ENCODE measurements at places on chromosomes 16 and 17.

DNA sequence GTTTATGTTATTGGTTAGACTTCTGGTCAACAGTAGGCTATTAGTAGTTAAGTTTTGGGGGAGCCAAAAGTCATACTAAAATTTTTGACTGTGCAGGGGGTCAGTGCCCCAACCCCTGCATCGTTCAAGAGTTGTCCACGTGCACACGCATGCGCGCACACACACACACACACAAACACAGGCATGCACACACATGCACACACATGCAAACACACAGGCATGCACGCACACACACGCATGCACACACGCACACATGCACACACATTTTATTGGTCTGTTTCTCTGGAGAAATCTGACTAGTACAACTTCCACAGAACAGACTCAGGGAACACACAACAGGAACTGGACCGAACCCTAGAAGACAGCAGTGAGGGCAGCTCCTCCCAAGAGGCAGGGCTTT is 24.4 kb upstream of the USP10 start:
- no peak for DNase-seq

DNA sequence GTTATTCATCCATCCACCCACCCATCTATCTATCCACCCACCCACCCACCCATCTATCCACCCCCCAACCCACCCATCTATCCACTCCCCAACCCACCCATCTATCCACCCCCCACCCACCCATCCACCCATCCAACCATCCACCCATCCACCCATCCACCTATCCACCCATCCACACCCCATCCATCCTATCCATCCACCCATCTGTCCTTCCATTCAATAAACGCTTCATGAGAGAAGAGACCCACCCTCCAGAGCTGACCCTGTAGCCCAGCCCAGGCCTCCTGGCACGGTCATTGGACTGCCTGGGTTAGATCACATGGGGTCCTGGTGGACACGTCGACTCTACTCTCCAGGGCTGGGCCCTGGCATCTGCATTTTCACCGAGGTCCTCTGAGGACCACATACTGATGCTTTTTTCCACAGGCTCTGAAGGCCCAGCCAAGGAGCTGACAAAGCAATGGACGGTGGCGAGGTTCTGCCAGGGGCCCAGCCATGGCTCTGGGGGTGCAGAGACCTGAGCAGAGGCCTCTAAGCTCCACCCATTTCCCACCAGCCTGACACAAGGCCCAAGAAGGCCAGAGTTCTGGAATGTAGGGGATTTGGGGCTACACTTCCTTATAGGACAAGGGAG is 41.3 kb upstream of the SLC38A10 start:
- no peak for DNase-seq

DNA sequence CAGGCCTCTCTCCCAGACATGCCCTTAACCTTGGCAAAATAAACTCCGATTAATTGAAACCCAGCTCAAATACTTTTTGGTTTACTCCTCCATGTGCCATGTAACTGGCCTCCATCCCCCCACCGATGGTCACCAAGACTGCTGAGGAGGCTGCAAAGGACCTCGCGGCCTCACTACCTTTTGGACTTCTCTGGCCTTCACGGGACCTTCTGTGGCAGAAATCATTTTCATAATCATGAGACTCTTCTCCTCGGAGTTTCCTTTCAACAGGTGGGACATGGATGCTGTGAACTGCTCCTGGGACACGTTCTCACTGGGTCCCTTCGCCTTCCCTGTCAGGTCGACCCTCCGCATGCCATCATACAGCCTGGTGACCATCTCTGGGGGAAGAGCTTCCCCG is 9.0 kb downstream of the MEAK7 start:
- DNase-seq: no peak

DNA sequence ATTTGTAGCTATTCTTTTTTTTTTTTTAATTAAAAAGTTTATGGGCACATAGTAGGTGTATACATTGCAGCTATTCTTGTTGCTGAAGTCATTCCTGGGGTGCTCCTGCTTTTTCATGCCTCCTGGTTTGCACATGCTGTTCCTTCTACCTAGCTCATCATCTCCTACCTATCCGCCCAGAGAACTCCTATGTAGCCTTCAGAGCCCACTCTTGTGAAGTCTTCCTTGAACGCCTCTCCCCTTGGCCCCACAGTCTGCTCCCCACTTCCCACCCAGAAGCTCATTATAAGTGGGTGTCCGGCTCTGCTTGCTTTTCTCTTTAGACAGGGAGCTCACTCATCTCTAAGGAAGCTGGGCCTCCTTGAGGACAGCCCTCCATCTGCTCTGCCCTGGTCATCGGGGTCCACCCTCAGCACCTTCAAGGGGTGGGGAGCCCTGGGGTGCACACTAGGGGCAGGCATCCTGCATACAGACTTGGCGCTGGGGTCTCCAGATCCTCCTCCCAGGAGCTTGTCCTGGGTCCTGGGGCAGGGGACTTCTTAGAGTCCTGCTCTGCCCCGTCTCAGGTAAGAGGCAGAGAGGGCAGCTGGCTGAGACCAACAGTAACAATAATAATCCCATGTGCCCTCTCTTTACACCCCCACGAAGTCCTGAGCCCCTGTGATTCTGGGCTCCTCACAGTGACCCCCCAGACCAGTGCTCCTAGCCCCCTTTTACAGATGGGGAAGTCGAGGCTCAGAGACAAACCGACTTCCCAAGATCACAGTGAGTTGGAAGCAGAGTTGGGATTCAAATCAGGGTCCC is 3.5 kb upstream of the B9D1 start:
- DNase-seq: no peak

DNA sequence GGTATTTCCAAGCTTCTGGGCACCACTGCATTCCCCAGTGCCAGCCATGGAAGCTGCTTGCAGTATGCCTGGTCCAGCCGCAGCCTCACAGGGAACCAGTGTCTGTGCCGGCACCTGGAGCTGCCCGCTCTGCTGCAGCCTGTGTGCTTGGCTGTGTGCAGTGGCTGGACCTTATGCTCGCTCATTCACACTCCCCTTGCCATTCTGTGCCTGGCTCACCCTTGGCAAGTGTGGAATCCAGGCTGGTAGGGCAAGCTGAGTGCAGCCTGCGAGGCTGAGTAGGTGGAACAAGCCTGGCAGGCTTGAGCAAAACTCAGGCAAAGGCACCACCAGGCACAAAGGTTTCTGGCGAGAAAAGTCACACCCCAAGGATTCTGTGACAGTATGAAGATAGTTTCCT is 144.0 kb downstream of the MYO1D start:
- DNase-seq: no peak

DNA sequence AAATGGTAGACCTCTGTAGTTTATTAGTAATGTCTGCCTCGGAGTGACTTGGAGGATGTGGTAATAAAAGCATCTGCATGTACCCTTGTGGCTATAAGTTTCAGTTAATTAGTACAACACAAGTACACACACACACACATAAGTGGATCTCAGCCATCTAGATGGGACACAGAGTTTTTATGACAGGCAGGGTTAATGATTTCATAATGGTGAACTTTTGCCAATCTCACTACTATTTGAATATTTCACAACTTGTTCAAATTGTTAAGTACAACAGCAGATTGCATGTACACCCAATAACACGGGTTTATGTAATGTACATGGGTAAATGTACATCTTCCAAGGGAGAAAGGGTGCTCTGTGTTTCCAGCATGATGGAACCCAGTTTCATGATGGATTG is 511.3 kb upstream of the HSBP1 start:
- no peak for DNase-seq

DNA sequence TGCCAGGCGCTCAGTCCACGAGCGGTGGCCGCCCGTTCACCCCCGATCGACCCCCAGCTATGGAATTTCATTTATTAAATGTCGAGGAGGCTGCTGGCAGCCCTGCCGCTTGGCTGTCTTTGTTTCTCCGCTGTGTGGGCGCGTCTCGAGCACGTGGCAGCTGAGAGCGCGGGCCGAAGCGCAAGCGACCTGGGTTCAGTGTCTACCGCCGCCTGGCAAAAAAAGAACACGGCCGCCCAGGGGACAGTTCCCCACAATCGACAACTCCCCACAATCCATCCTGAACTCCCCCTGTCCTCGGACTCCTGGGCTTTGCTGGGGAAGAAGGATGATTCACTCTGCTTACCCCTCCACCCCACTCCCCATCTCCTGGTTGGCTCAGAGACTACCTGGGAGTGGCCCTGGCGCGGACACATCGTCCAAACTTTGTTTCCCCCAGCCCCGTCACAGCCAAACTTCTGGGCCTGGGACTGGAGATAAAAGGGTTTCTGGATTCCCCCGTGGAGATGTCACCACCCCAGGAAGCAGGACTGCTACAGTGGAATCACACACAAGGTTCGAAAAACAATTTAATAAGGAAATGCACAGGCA is 1.7 kb upstream of the ANKRD13B start:
- no peak for DNase-seq

DNA sequence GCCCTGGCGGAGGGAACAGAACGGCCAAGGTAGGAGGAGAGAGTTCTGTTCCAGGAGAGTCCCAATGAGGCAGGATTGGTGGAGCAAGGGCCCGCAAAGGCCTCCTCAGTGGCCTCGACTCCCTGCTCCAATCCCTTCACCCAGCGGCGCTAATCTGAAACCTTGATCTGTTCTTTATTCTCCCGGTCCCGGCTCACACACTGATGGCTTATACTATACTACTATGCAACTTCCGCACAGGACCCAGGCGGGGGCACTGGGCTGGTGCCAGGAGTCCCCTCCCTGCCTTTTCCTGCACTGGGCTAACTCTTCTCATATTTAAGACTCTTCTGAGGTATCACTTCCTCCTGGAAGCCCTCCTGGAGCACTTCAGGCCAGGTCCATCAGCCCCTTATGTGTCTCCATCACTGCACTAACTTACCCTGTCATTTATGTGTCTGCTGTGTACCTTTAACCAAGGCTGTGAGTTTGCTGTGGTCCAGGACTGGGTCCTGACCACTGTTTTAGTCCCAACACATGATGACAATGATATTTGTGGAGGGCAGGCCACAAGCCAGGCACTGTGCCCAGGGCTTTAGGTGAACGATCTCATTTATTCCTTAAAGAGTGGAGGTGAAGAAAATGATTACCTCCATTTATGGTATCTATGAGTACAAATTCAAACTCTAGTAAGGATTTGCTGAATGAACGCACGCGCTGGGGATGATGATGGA is 6.8 kb downstream of the CCDC102A start:
- no peak for DNase-seq

DNA sequence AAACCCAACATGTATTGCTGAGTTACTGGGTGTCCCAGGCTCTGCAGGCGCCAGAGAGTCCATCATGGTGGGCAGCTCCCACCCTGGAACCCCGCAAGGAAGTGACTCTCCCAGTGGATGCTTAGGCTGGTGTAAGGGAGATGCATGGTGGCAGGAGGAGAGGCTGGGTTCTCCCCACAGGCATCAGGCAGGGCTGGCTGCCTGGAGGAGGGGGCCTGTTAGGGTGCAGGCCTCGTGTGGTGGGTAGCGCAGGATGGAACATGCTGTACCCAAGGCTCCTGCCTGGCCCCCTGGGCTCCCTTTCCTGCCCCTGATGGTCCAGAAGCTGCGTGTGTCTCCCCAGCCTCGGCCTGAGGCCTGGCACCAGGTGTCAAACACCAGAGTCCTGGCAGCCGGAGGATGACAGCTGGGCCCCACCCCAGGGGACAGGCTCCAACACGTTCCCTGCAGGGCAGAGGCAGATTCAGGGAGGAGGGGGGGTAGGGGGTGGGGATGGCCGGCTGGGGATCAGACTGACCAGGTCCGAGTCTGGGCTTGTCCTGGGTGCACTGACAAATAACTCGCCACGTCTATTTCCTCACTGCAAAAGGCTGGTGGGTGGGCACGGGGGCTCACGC is 40.2 kb upstream of the CIBAR2 start:
- no peak for DNase-seq

- no peak for DNase-seq
Measured at GRCh38 chr16:2950353-2950724, 13.7 kb upstream of the KREMEN2 start.

- DNase-seq: no peak
Measured at GRCh38 chr16:81369888-81370504, 55.2 kb downstream of the GAN start.

- DNase-seq: no peak
Measured at GRCh38 chr17:30954046-30954830, 16.6 kb upstream of the RNF135 start.

- DNase-seq: no peak
Measured at GRCh38 chr16:5478036-5478435, 380.4 kb upstream of the EEF2KMT start.

- no peak for DNase-seq
Measured at GRCh38 chr17:68684949-68685357, 83.8 kb upstream of the FAM20A start.

- no peak for DNase-seq
Measured at GRCh38 chr16:84842516-84843148, 22.8 kb downstream of the CRISPLD2 start.

DNA sequence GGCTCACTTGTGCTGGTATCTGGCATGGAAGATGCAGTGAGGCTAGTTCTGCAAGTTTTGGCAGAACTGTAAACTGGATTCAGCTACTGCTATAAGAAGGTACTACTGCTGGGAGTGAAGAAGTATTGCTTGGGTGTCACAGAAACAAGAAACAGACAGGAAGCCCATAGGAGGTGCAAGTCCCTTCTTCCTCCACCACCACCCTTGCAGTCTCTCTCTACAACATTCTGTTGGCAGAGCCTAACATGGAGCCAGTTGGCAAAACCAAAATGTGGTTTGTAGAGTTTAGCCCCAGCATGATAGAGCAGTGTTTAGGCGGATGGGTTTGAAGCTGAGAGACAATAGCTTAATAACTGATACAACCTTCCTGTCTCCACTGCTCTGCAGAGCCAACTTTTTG is 72.6 kb downstream of the NLK start:
- DNase-seq: no peak

DNA sequence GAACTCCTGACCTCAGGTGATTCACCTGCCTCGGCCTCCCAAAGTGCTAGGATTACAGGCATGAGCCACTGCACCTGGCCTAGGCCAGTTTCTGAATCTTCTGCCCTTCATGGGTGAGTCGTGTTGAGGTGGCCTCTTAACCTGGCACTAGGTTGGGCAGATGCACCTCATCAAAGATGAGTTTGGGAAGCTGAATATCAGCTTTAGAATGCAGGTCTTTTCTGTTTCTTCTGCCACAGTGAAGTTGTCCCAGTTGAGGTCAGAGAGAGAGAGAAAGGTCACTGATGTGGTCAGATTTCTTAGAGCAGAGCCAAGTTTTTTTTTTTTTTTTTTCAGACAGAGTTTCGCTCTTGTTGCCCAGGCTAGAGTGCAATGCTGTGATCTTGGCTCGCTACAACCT is 111.3 kb upstream of the WSCD1 start:
- DNase-seq: no peak

DNA sequence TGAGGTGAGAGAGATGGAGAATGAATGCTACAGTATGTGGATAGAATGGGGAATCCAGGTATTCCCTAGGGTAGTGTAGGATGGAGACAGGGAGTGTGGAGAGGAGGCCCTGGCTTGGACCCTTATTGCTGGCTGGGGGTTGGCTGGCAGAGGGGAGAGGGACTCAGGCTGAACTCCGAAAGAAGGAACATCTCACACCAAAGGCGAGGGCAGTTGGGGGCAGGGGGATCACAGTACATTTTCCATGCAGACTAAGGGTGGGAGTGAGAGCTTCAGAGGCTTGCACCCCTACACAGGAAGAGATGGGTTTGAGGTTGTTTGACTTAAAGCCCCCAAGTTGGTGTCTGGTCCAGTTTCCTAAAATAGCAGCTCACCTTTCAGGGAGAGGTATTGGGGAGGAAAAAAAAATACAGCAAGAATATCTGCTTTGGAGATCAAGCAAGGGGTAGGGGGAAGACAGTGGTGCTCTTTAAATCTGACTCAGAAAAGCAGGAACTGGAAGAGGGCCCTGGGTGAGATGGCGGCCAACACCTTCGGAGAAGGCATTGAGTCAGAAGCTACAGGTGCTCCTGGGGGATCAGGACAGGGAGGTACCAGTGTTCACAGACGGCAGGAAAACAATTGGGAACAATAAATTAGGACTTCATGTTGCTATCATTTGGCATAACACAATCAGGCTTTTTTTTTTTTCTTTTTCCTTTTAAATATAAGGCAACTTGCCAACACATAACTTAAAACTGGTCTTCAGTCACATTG is 12.4 kb downstream of the TRAF4 start:
- DNase-seq: no peak

Measured in SIG-M5 (cell line).